ENCODE measurements at places on chromosomes 7 and 10.
A peak's percentile ranks its signal among the peaks of the same experiment; 100 is the strongest.

- DNase-seq, result peak; percentile 69
These were observed 233.2 kb upstream of the PRSS1 start for GRCh38 chr7:142516038-142516501.

DNA sequence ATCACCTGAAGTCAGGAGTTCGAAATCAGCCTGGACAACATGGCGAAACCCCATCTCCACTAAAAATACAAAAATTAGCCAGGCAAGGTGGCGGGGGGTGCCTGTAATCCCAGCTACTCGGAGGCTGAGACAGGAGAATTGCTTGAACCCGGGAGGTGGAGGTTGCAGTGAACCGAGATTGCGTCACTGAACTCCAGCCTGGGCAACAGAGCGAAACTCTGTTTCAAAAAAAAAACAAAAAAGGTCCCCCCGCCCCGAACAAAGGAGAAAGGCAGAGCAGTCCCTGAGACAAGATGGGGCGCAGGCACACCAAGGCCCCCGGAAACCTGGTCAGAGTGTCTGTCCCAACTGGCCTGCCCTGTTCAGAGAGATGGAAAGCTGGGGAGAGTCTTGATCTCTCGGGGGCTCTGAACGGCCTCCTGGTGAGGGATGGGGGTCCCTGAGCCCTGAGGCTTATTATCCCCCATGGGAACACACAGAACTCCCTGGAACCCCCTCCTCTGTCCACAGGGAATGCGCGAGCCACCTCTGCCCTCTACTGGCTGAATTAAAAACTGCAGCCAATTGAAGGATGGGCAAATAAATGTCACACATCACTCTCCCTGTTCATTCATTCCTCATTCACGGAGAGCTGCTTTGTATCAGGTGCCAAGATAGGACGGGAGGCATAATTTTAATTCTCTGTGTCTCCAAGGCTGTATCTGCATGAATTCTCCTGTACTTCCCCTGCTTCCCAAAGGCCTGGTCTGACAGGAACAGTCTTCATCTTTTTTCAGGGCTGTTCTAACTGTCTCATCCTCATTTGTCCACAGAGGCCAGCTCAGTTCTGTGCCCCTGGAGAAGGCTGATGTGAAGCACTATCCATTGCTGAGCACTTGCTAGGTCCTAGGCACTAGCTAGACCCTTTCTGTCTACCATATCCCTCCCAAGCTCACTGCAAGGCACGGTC is 28.9 kb downstream of the MAT1A start:
- peak; percentile 22 for DNase-seq

- no peak for DNase-seq
These were observed 29.8 kb downstream of the RSU1 start for GRCh38 chr10:16787361-16787791.

GRCh38 chr10:12165036-12165435 is 30.7 kb downstream of the NUDT5 start:
- no peak for DNase-seq

GRCh38 chr7:69967689-69968450 is 369.6 kb downstream of the AUTS2 start:
- no peak for DNase-seq

DNA sequence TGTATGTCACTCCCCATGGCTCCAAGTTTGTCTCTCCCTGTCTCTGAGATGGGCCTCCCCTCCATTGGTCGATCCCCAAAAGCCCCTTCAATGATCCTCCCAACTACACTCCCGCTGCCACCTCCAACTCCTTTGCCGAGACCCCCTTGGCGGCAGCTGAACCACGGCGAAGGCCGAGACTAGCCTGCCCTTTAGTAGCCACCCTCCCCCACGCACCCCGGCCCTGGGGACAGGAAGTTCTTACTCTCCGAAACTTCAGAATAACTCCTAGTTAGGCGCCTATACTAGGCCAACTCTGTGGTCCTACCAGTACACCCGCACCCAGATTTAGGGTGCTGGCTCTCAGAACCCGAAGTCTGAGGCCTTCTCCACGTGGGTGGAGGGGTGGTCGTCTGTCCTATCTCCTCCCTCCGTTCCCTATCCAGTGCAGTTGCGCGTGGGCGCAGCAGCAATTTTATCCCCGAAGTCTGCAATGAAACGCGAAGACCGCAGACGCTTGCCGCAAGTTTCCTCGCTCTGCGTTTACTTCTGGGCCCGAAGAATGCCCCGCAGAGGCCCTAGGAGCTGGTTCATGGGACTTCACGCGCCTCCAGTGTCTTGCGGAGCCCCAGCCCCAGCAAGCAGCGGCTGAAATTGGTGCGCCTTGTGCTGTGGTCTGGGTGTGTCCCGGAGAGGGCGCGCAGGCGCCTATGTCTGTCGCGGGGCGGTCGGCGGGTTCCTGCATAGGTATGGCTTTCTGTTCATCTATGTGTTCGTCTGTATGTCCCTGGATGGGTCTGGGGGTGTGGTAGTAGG is 82.6 kb upstream of the SLF2 start:
- DNase-seq, result no peak

GRCh38 chr10:31350891-31351290 is 31.9 kb downstream of the ZEB1 start:
- DNase-seq, result no peak

DNA sequence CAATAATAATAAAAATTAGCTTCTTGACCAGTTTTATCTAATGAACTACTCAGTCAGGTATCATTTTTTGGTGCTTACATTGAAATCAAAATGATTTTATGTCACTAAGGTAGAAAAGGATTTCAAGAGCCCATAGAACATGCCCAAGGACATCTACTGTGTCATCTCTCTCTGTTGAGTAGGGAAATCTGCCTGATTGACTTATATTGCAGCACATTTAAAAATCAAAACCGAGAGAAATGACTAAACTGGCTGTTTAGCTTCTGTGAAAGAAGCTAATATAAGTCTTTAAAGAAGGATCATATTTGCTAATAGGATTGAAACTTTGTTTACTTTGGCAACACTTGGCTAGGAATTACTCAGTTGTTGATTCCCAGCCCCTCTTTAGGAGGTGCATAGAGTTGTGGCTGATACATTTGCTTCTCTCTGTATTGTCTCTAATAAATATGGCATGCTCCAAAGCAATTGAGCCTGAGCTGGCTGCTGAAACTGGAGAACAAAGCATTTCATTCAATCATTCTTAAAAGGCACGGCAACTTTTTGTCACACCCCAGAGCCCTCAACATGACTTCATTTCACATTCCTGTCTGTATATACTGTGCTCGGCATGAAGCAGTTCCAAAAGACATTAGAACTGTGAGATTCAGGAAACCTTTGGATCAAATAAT is 1096.9 kb upstream of the POT1 start:
- DNase-seq, result no peak

DNA sequence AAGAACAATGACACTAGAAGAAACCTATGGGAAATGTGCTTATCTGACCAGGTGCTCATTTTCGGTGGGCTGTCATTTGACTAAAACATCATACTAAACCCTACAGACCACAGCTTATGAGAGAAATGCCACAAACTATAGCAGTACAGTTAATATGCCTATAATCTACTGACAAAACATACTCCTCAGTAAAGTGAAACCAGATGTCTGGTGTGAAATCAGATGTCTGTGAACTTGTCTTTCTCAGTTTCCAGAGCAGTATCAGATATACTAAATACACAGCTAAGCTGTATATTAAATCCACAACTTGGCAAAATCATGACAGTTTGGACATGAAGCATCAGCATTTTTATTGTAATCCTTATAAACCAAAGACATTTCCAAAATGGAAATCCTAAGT is 3.3 kb downstream of the IMMP2L start:
- peak; percentile 25 for DNase-seq

DNA sequence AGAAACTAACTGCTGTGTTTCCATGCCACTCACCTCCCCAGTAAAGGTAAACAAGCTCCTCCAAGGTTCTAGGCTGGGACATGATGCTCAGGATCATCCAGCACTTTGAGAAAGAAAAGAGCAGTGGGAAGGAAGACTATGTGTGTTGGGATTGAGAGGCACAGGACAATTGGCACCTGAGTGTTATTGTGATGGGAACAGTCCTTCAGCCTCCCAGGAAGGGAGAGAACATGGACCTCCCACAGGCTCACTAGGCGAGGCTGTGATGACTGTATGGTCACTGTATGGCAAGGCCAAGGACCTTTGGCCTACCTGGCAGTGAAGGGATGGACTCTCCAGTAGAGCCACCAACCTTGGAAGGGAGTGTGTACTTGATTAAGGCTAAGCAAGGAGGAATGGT is 123.2 kb upstream of the UNC5B start:
- DNase-seq, result no peak

GRCh38 chr10:86110156-86110786 is 256.3 kb downstream of the GRID1 start:
- no peak for DNase-seq

GRCh38 chr10:11396311-11396955 is 215.0 kb downstream of the USP6NL start:
- DNase-seq, result no peak

DNA sequence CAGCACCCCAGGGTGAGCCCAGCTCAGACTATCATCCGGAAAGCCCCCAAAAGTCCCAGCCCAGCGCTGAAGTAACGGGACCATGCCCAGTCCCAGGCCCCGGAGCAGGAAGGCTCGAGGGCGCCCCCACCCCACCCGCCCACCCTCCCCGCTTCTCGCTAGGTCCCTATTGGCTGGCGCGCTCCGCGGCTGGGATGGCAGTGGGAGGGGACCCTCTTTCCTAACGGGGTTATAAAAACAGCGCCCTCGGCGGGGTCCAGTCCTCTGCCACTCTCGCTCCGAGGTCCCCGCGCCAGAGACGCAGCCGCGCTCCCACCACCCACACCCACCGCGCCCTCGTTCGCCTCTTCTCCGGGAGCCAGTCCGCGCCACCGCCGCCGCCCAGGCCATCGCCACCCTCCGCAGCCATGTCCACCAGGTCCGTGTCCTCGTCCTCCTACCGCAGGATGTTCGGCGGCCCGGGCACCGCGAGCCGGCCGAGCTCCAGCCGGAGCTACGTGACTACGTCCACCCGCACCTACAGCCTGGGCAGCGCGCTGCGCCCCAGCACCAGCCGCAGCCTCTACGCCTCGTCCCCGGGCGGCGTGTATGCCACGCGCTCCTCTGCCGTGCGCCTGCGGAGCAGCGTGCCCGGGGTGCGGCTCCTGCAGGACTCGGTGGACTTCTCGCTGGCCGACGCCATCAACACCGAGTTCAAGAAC is 1.1 kb downstream of the VIM start:
- peak; percentile 97 for DNase-seq

GRCh38 chr7:148485618-148486017 is 104.9 kb upstream of the C7orf33 start:
- DNase-seq, result no peak

GRCh38 chr10:79939969-79940368 is 8.9 kb downstream of the SFTPD start:
- DNase-seq, result no peak

- no peak for DNase-seq
These were observed 180.1 kb upstream of the MKLN1 start for GRCh38 chr7:131147604-131148003.

GRCh38 chr7:7857143-7857583 is 111.4 kb upstream of the GLCCI1 start:
- DNase-seq, result no peak

- no peak for DNase-seq
These were observed 189.5 kb downstream of the DNAJB6 start for GRCh38 chr7:157526005-157526912.

DNA sequence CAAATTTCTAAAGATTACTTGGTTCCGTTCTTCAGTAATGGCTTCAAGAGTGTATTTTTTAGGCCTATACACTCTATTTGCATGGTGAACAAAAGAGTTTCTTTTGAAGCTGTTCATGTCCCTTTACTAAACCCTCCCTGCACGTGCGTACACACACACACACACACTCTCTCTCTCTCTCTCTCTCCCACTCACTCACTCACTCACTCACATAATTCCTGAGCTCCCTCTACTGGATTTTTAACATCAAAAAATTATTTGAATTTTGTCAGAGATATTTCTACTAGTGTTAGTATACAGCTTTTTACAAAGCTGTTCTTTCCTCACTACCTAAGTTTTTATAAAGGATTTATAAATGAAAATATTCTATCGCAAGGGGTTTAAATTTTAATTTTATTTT is 85.9 kb downstream of the UBE3C start:
- DNase-seq, result peak; percentile 31

DNA sequence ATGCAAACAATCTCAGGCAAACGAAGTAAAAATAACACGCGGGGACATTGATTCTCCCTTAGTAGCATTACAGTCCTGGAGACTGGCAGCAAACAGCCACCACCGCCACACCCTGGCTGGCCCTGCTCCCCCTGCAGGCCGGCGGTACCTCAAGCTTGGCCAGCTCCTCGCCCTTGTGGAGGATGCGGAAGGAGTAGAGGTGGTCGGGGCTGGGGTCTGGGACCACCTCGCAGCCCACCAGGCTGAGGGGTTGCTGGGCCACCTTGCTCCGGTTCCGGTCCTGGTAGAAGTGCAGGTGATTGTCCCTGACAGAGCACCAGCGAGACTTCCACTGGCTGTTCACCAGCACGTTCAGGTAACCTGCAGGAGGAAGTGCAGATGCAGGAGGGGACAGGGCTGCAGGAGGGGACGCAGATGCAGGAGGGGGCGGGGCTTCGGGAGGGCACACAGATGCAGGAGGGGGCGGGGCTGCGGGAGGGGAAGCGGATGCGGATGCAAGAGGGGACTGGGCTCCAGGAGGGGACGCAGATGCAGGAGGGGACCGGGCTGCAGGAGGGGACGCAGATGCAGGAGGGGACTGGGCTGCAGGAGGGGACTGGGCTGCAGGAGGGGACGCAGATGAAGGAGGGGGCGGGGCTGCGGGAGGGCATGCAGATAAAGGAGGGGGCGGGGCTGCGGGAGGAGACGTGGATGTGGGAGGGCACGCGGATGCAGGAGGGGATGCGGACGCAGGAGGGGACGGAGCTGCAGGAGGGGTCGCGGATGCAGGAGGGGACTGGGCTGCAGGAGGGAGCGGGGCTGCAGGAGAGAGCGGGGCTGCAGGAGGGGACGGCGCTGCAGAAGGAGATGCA is 65.7 kb downstream of the VWA2 start:
- no peak for DNase-seq

DNA sequence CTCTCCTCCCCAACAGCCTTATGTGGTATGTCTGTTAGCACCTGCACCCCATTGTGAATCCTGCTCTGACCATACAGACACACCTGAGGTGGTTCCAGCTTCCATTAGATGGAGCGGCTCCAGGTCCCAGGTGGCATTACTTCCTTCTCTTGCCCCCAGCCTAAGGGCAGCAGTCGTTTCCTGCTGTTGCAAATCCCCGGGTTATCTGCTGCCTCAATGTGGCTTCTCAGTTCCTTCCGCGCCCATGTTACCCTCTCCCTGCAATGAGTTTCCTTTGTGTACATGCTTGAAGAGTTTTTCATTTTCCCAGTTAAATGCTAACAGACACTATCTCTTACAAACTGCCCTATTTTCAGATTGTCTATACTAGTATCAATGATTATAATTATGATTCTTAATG is 62.8 kb upstream of the PRKCQ start:
- no peak for DNase-seq

DNA sequence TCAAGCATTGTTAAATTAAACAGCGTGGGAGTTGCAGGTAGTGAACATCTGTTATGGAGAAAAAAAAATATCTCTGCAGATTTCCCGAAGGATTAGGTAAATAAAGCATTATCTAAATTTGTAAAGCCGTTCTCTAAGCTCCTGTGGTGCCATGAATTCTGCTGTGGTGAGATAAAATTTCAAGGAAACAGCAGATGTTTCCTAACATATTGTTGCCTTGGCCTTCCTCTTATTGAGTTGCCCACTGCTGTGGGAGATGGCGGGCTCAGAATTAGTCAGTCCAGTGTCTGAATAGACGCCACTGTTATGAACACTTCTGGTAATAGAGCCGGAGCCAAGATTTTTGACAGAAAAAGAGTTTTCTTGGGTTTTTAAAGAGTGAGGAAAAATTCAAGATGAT is 82.6 kb upstream of the ELMO1 start:
- DNase-seq, result no peak

GRCh38 chr10:34358729-34359434 is 456.2 kb downstream of the PARD3 start:
- DNase-seq, result no peak

GRCh38 chr7:116315803-116316202 is 105.5 kb downstream of the TES start:
- no peak for DNase-seq

Measured in fibroblast of skin of right quadriceps (primary cell).